Left lung (tissue), 14 donors: ENCODE measurements at places on chromosomes 2 and 18. TPM values are rescaled to one million over a fixed set of nuclear protein-coding genes. Genes with fewer than 3 reads are reported as not detected.

The ZNF521 gene
- total RNA-seq: 16.6 TPM

The ZBTB7C gene
- total RNA-seq: 8.7 TPM

DNA sequence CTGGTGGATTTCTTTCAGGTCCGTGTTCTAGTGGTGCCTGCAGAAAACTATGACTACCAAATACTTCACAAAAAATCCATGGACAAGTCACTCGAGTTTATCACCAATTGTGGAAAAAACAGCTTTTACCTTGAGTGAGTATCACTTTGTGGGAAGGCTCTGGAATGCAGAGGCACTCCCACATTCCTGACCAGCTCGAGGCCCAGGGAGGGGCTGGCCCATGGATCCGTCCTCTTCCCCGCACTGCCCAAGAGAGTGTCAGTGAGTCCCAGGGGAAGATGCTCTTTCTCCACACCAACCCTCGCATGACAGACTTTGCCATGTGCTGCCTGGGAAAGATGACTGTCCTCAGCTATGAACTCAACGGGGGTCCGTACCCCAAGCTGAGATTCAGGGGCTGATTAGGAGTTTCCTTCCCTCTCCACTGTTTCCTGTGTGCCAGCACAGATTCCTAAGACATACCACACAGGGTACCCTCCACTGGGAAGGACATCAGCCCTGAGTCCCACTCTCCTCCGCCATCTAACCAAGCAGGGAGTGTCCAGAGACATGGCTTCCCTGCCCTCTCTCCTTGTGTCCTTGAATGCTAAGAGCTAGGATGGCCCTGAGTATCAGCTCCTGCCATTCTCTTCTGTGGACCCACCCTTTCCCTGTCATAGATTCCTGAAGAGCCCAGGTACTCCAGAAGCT, 155.9 kb downstream of the LAMA3 start:
- no peak for DNase-seq

- DNase-seq: no peak
Observed at GRCh38 chr18:26777351-26778053, 88.0 kb downstream of the AQP4 start.

DNA sequence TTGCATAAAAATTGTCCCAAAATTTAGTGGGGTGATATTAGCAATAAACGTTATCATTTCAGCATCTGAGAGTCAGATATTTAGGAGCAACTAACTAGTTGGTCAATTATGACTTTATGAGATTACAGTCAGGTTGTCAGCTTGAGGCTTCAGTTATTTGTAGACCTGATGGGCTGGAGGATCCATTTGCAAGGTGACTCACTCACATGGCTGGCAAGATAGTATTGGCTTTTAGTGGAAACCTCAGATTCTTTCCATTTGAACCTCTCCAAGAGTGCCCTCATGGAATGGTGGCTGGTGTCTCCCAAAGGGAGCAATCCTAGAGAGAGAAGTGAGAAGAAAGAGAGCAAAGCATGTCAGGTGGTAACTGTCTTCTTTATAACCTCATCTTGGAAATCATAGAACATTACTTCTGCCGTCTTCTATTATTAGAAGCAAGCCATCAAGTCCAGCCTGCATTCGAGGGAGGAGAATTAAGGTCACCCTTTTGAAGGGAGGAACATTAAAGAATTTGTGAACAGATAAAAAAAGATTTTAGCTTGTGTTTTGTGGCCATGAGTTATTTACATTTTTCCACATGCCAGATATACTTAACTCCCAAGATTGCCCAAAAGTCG, 92.5 kb downstream of the HAUS1 start:
- no peak for DNase-seq

- no peak for DNase-seq
Observed at GRCh38 chr2:232322560-232323327, 55.8 kb upstream of the ALPP start.

- no peak for DNase-seq
Observed at GRCh38 chr2:74261204-74261864, 62.9 kb downstream of the MTHFD2 start.

DNA sequence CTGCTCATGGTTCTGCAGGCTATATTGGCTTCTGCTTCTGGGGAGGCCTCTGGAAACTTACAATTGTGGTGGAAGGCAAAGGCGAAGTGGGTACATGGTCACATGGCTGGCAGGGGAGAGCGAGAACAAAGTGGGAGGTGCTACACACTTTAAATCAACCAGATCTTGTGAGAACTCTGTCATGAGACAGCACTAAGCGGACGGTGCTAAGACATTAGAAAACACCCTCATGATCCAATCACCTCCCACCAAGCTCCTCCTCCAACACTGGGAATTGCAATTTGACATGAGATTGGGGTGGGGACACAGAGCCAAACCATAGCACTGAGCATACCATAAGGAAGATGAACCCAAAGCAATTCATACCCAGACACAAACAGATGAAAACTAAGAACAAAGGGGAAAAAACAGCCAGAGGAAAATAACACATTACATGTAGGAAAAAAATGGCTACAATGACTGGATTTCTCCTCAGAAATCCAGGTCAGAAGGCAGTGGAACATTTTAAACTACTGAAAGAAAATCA, 31.1 kb upstream of the INO80C start:
- DNase-seq: no peak

DNA sequence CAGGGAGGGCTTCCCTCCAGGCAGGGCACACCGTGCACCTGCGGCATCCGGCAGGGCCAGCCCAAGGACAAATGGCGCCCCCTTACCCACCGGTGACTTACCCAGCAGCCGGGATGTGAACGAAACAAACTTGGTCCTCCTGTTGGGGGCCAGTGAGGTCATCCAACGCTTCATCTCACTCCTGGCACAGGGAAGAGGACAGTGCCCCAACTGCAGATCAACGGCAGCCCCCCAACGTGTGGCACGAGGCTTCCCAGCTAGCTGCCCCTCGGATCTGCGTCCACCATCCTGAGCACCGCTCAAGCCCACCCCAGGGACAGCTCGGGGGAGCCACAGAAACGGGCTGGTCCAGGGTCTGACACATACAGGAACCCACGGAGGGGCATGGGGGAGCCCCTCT, 12.0 kb downstream of the SNORC start:
- DNase-seq: no peak
